ENCODE measurements at places on chromosomes 13 and 19.

DNA sequence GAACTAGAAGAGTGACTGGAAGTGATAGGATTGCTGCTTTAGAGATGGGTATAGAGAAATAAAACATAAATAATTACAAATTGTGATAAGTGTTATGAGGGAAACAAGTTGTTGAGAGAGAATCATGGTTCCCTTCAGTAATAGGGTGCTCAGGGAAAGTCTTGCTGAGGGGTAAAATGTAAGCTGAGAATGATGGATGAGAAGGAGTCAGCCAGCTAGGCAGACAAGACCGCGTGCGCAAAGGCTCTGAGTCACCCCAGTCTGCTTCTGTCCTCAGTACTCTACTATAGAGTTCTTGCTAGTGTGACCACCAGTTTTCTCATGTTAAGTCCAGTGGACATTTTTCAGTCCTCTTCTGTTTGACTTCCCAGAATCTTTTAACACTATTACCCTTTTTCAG, 39.5 kb downstream of the PCCA start:
- DNase-seq: no peak

GRCh38 chr13:84865783-84866221, 933.4 kb downstream of the SLITRK6 start:
- no peak for DNase-seq

- no peak for DNase-seq
These were observed 224.9 kb upstream of the STARD13 start for GRCh38 chr13:33510350-33510970.

- DNase-seq: no peak
These were observed 16.3 kb downstream of the CATSPERG start for GRCh38 chr19:38351865-38352395.

DNA sequence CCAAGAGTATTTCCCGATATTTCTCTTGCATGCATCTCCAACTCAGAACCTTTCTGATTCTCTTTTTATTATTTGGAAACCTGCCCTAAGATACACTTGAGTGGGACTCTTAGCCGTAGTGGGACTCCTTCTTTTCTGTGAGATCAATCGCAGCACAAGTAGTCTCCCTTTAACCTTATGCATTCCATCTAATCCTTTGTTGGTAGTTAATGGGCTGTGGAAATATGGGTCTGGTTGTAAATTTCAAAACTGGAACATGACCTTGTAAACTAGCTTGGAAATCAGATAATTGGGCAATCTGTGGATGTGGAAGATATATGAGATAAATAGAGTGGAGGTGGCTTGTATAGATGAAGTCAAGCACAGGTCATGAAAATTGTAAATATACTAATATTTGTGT, 350.0 kb downstream of the NDFIP2 start:
- DNase-seq: no peak

- no peak for DNase-seq
These were observed 930.0 kb upstream of the SLITRK6 start for GRCh38 chr13:86729206-86729605.

- no peak for DNase-seq
These were observed 10.3 kb downstream of the C19orf81 start for GRCh38 chr19:50659318-50660087.

DNA sequence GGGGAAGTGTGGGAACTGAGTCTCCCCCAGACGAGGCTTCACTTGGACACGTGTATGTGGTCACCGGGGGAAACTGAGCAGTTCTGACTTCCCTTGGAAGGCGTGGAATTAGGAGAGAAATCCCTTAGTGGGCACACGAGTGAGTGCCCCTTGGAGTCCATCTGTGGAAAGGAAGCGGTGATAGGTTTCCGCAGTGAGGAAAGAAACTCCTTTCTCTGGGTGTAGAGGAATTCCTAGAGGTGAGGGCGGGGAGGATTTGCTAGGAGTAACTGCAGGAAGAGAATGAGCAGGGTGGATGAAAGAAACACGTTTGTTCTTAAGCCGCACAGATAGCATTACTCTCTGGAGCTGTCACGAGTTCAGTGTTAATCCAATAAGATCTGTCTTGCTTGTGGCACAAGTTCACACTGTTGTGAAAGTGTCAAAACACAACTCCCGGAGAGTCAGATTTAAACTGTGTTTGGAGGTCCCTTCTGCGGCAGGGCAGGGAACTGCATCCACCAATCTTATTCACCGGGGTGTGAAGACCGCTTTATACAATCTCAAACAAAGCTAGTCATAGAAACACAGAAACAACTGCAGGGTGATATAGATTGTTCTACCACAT, 1.2 kb downstream of the KL start:
- no peak for DNase-seq

- no peak for DNase-seq
These were observed 393.3 kb downstream of the DIAPH3 start for GRCh38 chr13:59770451-59770850.

DNA sequence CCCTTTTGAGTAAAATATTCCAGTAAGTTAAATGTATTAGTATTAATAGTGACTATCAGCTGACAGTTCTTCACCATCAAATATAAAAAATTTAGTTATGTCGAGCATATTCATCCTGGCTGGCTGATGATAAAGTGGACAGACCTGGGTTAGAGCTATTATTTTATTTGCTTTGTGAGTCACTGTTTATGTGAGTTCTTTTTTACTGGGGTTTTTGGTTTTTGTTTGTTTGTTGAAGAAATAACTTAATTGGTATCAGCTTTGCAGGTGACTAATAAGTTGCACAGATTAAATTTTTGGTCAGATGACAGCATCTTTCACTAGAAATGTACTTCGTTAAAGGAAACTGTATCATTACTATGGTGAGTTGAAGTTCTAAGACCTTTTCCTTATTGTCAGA, 224.7 kb downstream of the GGACT start:
- DNase-seq: no peak

DNA sequence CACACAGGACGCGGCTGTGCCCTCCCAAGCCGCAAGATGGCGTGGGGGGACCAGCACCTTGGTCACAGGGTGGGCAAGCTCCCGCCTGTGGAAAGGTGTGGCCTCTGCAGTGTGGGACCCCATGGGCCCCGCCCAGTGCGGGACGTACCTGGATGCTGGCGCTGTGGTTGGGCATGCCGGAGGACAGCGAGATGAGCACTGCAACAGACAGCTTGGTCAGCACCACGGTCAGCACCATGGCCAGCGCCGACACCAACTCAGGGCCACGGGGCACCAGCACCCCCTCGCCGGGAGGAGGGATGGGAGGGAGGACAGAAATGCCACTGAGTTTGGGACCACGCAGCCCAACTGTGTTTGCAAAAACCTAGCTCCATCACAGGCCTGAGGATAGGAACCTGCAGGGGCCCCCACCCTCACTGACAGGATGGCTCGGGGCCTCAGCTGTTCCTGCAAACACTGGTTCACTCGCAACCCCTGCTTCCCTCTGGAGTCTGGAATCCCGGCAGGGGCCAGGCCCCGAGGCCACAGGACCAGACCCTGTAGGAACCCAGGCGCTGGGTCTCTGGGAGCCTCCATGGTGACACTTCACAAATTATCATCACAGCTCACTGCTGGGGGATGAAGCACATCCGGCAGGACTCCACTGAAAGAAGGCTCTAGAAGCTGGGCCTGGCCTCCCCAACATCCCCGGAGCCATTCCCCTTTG, 27.1 kb downstream of the IZUMO4 start:
- DNase-seq: no peak

DNA sequence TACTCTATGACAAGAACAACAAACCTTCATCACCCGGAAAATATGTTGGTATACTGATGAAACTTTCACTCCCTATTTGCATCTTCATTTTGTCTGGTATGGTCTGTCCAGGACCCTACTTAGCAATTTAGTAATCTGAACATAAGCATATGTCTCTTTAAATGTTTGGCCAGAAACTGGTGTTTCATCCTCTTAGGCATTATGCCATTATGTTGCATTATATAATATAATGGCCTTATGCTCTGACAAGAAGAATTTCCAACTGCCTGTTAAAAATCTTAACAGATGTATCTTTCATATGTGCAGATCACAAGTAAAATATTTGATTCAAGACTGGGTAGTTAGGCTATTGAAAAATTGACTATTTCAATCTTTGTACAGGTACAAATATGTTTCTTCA, 610.6 kb upstream of the PRR20A start:
- no peak for DNase-seq

- DNase-seq: no peak
These were observed 23.3 kb upstream of the CCNP start for GRCh38 chr19:40249781-40250180.

- DNase-seq: no peak
These were observed 278.0 kb downstream of the FGF9 start for GRCh38 chr13:21948769-21949474.

- no peak for DNase-seq
These were observed 15.2 kb upstream of the F7 start for GRCh38 chr13:113090415-113090770.

DNA sequence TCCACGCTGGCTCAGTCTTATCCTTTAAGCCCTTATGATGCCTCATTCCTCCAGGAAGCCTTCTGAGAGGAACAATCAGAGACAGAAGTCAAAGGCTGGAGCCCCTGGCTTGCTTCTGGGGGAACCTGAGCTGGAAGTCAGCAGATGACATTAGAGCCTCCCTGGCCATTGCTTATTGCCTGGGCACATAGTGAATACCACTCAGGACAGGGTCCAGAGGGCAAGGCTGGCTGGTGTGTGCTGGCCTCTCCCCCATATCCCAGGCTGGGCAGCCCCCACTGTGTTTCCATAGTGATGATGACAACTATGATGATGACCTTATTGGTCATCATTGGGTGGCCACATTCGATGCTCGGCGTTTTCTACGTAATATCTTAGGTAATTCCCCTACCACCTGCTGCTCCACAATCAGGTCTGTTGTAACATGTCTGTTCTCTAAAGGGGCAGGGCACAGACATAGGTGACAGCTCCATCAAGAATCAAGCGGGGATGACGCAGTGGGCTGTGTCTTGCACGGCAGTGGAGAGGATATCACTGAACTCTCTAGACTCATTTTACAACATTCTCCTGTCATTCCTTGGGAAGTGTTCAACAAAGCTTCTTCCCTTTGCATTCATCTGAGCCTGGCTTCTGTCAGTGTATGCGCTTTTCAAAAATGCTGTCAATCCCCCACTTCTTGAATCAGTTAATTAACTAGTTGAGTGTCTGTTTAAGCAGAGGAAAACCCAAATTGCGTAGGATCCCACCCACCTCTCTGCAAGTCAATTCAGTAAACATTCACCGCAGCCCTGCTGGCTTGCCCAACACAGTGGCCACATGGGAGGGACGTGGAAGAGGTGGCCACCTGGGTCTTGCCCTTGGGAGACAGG, 89.4 kb upstream of the TSHZ3 start:
- no peak for DNase-seq

- no peak for DNase-seq
These were observed 252.3 kb upstream of the PRR20A start for GRCh38 chr13:56888455-56888854.

- no peak for DNase-seq
These were observed 11.5 kb downstream of the FAM187B start for GRCh38 chr19:35216833-35217648.

GRCh38 chr19:36025541-36025940, 7.1 kb downstream of the CLIP3 start:
- DNase-seq: no peak

DNA sequence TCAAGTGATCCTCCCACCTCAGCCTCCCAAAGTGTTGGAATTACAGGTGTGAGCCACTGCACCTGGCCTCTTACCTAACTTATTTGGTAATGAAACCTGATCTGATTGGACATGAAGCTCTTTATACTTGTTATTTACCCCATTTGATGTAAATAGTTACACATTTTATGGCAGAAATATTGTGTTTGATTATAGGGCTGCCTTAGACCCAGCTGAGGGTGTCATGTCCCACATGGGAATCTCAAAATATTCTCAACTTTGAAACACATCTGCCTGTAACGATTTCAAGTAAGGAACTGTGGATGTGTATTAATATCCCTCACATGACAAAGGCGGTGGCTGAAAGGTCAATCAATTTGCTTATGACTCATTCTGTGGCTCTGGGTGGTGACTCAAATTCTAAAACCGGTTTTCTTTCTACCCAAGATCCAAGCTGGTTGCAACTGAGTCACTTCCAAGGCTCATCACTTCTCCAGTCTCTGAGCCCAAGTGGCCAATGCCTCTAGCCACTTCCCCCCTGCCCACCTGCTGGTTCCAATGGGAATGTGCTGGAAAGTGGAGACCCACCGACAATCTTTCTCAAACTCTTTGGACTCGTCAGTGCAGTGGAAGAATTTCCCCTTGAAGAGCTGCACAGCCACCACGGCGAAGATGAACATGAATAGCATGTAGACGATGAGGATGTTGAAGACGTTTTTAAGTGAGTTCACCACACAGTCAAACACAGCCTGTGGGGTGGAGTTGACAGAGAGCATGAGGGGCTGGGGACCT, 110.9 kb downstream of the IER2 start:
- no peak for DNase-seq

DNA sequence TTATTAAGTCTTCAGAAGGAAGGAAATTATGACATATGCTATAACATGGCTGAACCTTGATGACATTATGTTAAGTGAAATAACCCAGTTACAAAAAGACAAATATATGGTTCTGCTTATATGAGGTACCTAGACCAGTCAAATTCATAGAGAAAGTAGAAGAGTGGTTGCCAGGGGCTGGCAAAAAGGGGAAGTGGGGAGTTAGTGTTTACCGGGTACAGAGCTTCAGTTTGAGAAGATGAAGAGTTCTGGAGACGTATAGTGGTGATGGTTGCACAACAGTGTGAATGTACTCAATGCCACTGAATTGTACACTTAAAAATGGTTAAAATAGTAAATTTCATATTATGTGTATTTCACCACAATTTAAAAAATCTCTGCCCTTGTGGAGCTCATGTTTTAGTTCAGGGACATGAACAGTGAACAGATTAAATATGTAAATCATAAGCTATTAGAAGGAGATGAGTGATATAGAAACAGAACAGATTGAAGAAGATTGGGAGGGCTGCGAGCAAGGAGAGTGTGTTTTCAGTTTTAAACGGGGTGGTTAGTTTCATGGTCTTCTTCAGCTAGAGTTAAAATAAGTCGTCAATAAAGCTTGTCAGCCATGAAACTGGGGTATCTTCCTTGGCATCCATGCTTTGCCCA, 355.2 kb downstream of the KCNRG start:
- no peak for DNase-seq

- DNase-seq: no peak
These were observed 76.0 kb upstream of the TSC22D1 start for GRCh38 chr13:44652168-44652567.

- DNase-seq: no peak
These were observed 124.6 kb downstream of the COL4A2 start for GRCh38 chr13:110431425-110432294.

DNA sequence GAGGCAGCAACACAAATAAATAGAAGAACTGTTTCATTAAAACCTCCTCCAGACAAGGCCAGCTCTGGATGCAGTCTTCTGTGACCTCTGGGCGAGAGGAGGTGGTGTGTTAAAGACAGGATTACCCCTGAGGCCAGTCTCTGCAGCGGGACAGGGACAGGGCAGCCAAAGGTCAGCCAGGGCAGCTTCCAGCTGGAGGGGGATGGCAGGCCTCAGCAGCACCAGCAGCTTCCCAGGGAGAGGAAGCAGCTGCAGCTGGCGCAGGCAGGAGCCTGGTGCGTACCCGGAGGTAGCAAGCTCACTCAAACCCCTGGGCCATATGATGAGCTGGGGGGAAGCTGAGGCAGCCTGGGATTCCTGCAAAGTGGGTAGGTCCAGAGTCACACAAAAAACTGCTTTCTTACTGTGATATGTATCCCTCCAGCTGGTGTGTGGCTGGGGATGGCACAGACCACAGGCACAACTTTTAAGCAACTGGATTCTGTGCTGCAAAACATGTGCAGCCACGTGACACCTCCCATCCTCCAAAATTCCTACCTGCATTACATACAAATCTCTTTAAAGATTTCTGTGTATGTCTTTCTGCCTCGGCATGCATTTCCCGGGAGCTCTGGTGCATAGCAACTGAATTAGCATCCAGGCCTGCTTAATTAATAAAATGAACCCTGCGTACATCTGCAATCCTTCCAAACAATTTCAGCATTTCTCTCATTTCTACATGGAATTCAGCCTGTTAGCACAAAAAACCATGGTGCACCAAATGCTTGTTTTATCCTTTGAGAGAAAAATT, 238.3 kb upstream of the MAB21L1 start:
- DNase-seq: no peak

All from activated CD8-positive, alpha-beta memory T cell treated with anti-CD3 and anti-CD28 coated beads for 1 hour (primary cell).